AG04449 (cell line): ENCODE measurements at places on chromosomes 2 and 18.

DNA sequence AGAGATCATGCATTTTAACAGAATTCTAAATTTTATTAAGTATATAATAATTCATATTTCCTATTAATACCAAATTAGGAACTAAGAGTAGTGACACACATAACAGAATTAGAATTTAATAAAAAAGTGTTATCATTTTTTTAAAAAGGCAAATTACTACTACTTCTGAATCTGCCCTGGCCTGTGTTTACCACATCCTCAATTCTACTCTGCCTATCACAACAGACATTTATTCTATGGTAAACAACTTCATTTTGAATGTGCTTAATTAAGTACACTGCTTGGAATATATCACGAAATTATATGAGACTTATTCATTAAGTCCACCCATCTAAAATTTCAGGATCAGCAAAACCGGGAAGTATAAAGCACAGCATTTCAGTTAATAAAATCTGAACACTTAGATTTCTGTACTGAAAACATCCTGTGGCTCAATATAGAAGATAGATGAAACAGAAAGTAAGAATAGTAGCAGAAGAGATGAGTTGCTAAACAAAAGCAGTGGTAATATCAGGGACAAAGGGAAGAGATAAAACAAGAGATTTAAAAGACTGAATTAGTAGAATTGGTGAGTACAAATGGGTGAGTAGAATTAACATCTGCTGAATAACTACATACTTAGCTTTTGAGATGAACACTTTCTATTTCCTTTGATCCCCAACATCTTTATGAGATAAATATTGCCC, 3.7 kb downstream of the SMC6 start:
- DNase-seq: no peak

- no peak for DNase-seq
Measured at GRCh38 chr2:227908266-227909054, 37.0 kb downstream of the DAW1 start.

DNA sequence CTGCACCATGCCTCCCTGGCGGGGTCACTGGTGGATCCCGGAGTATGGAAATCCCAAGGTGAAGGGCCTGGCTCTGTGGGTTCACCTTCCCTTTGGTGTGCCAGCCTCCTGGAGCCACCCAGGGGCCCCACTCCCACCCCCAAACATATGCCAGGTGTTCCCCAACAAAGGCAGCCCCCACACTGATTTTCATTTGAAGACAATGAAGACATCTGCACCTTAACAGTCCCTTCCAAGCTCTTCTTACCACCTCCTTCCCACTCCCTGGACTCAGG, 11.7 kb downstream of the BIN1 start:
- DNase-seq: no peak

DNA sequence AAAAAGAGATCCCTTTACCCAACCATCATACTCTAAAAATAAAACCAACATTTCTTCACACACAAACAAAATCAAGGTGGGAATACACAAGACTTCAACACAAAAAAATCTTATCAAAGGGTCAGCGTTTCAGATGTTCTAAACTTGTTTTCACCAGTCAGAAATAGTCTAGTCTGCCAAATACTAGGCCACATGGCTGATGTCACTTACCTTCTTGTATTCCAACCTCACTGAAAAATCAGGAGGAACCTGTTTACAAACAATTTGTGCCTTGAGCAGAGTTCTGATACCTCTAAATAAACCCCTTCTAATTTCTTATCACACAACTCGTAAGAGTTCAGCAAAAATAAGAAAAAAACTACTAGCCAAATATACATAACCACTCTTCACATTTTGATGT, 20.1 kb downstream of the FEZ2 start:
- no peak for DNase-seq

- no peak for DNase-seq
Measured at GRCh38 chr2:166419616-166419934, 43.8 kb upstream of the SCN9A start.

DNA sequence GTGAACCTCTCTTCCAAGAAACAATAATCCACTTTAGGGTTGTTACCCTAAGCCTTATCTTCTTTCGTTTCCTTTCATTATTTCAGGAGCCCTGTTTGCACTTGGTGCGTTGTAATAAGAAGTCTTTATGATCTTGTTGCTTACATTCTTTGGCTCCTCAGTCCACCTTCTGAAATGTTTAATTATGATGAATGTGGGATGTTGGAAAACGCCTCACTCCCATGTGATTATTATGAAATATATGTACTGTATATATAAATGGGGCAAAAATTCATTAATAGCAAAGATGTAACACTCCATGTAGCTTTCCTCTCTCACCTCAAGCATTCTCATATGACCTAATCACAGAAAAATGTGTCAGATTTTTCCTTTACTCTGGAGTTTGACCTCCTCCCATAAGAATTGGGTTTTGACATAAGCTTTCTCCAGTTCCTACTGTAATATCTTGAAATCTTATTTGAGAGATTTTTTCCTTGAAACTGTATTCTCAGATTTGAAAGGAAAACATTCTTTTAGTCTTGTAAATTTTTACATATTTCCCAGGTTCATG, 397.2 kb upstream of the FANCL start:
- DNase-seq: no peak

GRCh38 chr2:152005607-152006006, 93.2 kb downstream of the CACNB4 start:
- no peak for DNase-seq

DNA sequence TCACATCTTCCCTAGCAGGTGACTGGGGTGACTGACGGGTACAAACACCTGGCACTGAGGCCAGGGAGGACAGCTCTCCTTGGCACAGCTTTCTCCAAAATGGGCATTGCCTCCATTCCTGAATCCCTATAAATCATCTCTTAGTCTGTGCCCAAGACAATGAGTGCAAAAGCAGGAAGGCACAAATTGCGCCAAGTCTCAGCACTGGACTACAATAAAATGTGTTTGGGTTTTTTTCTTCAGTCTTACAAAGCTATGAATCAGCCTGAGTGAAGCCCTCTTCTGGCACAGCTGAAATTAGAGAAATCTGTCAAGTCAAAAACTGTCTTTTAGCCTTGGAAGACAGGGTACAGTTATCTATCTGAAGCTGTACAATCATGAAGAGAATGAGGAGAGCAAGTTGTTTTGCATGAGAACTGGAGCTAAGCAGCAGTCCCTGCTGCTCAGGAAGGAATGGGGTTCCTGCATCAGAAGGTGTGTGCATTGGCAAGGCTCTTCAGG, 90.8 kb downstream of the EPB41L3 start:
- no peak for DNase-seq
